ENCODE measurements at places on chromosomes 4 and X. TPM values are rescaled to one million over a fixed set of nuclear protein-coding genes. Genes with fewer than 3 reads are reported as not detected.

LRCH2 gene
- 13.2 TPM for total RNA-seq

GLRA2 gene
- total RNA-seq, result 0.57 TPM

PABPC1L2B gene
- not detected for total RNA-seq

CCDC149 gene
- total RNA-seq, result 14.2 TPM

TLL1 gene
- total RNA-seq, result 2.5 TPM

SMS gene
- total RNA-seq, result 42.4 TPM

SLC16A2 gene
- total RNA-seq, result 2.3 TPM

MPP1 gene
- total RNA-seq, result 37.3 TPM

SPANXN1 gene
- total RNA-seq, result not detected

CSAG1 gene
- not detected for total RNA-seq

ENOPH1 gene
- 19.9 TPM for total RNA-seq

- DNase-seq, result peak; percentile 9
Measured at GRCh38 chr4:177667687-177668086, 225.4 kb upstream of the AGA start.

- no peak for DNase-seq
Measured at GRCh38 chr4:137422666-137423065, 109.6 kb downstream of the PCDH18 start.

DNA sequence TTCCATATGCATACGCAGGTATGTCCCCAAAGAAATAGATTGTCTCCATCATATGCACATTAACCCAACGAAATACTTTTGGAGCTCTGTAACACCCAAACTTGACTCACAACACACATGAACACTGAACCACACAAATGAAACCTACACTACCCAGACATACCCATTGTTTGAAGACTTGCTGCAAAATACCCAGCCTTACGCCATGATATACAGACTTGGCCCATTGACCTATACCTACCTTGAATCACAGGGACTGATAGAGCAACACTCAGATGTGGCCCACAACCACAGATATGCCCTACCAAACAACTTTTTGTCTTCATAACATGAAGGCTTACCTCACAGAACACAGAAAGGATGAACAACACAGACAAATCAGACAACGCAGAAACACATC lies 15.9 kb downstream of the LINC00632 start:
- DNase-seq, result no peak

DNA sequence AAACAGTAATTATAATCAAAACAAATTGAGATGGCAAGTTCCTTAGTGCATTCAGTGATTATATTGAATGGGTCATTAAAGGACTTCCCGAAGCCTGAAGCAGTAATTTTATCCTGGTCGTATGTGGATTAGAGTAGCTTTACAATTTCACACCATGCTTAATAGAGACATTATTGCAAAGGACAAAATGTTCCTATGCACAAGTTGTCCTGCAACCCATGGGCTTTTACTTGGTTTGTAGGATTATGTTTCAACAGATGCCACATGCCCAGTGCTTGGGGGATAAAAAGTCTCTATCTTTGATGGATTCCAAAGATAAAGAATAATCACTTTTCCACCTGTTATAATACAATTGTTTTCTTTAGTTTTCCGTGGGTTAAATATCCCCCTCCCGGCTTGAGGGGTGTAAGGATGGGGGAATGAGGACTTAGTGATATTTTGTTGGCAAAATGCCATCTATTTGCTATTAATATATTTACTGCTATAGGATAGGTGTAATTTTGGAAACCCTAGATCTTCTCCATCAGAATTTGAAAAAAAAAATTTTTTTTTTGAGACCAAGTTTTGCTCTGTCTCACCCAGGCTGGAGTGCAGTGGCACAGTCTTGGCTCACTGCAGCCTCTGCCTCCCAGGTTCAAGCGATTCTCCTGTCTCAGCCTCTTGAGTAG lies 156.5 kb upstream of the ETNPPL start:
- no peak for DNase-seq

DNA sequence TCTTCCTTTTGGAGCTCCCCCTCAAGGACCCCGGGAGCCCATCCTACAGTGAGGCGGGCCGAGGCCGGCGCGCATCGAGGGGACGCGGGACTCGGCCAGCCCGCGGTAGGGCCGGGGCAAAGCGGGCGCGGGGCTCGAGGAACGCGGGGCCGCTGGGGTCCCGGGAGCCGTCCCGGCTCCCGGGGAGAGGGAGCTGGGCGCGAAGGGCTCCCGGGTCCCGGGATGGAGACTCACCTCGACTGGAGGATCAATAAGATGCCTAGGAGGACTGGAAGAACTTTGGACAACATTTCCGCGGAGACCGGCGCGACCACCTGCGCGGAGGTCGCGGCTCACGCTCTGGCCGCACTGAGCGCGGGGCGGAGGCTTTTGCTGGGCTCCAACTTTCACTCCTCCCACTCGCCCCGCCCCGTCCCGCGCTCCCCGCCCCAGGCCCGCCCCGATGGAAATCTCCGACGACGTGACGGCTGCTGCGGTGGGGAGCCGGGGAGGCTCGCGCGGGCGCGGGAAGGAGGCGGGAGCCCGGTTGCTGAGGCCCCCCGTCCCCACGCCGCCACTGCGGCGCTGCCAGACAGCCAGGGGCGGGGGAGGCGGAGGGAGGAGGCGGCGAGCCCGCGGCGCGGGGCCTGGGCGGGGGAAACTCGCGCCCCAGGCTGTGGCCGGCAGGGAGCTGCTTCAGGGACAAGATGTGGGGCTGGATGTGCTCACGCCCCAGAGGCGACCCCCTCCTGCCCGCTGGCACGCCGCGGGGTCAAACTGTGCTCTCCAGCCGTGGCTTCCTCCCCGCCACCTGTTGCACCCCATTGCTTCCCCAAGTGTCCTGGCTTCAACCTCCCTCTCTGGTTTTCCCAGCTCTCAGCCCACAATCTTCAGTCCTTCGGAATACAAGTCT lies at the start of gene GABRE:
TSS of gene GABRE (minus strand) at position 341 of the 892 bp plus-strand sequence. CDS start at position 290, 51 bp downstream.
- peak; percentile 70 for DNase-seq

DNA sequence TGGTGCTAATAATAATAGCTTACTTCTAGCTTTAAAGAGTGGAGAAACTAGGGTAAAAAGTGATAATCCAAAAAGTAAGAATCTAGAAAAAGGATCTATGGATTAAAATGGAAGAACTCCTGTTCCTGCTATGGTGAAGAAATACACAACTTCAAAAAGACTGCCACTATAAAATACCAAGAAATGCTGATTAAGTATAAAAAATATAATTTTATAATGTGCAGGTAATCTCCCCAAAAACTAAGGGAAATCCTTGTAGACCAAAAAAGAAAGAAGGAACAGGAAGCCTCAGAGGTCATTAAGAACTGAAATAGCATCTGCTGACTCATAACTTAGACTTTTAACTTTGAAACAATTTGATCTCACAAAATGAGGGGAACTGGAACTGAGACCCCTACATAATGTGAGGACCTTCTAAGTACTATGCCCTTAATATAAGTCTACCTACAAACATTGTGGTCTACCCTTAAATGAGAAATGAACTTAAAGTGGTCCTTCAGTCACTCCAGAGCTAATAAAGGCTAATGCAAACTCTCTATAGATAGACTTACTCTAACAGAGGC lies 50.6 kb upstream of the SRPX start:
- DNase-seq, result no peak

- peak; percentile 51 for DNase-seq
Measured at GRCh38 chr4:128287141-128287870, at the start of gene PGRMC2. Gene PGRMC2 (minus strand): TSS chr4:128287813. CDS start chr4:128287790, 23 bp downstream.

DNA sequence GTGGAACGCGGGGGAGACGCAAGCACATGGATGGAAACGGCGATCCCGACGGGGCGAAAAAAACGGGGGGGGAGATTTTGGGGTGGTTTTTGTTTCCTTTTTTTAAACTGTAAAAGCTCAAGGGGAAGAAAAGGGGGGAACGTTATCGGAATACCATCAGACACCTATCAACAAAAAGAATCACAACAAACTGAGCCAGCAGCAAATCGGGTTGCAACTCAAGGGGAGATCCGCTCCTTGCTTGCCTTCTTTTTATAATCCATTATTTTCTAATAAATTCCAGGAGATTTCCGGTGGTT lies 616 bp downstream of the MAML3 start:
- no peak for DNase-seq

GRCh38 chr4:147054228-147054872 lies 108.7 kb upstream of the TTC29 start:
- no peak for DNase-seq

DNA sequence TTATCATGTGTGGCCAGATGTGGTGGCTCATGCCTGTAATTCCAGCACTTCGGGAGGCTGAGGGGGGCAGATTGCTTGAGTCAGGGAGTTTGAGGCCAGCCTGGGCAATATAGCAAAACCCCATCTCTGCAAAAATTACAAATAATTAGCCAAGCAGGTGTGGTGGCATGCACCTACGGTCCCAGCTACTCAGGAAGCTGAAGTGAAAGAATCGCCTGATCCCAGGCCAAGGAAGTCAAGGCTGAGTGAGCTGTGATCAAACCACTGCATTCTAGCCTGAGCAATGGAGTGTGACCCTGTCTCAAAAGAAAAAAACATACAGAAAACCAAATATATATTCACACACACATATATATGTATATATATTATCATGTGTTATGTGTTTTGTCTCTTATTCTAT lies 15.0 kb downstream of the APELA start:
- DNase-seq, result no peak

GRCh38 chr4:18404642-18405041 lies 383.1 kb upstream of the LCORL start:
- DNase-seq, result no peak

GRCh38 chrX:150157291-150157690 lies 205.8 kb upstream of the MAMLD1 start:
- DNase-seq, result no peak

DNA sequence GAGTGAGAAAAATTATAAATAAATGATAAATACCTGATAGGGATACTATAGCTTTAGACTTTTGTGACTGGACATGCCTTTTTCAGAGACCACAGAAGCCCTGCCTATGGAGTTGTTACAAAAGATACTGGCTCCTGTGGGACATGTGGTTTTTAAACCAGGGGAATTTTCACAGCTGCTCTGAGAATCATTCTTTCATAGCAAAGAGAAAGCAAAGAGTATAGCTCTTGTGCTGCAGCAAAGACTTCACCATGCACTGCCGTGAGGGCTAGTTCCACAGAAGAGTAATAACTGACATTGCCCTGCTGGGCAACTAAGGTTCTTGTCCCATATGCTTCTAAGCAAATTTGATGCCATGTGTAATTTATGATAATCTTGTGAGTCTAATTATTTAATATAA lies 98.2 kb downstream of the MAPK10 start:
- no peak for DNase-seq

GRCh38 chr4:186150926-186151325 lies 40.4 kb upstream of the CYP4V2 start:
- no peak for DNase-seq

DNA sequence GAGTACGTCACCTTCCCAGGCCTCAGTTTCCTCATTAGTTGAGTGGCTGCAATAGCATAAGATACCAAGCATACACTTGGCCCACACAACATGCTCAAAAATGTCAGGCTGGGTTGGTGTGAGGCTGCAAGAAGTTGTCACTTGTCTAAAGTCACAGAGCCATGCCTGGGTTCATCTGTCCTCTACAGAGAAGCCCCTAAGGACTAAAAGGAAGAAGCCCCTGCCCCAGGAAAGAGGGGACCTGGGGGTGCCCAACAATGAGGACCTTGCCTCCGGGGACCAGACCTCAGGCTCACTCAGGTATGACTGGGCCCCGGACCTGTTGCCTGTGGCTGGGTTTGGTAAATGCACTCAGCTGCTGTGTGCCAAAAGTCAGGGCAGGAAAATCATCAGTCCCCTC lies 82.7 kb downstream of the CRMP1 start:
- no peak for DNase-seq

DNA sequence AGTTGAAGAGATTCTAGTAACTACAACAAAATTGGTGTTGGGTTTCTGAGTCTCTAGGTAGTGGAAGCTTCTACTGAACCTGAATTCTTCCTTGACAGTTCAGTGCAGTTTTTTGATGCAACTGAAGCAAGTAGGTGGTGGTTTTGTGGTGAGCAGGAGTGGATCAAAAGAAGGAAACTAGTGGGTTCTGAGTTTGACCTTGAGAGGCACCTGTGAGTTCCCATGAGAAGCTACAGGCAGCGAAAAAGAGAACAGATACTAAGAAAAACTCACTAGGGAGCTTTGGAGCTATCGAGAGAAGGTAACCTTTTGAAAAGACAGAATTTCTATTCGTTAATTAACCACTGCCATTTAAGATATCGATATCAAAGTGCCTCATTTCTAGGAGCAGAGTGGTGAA lies 145.2 kb downstream of the PDHA2 start:
- no peak for DNase-seq

DNA sequence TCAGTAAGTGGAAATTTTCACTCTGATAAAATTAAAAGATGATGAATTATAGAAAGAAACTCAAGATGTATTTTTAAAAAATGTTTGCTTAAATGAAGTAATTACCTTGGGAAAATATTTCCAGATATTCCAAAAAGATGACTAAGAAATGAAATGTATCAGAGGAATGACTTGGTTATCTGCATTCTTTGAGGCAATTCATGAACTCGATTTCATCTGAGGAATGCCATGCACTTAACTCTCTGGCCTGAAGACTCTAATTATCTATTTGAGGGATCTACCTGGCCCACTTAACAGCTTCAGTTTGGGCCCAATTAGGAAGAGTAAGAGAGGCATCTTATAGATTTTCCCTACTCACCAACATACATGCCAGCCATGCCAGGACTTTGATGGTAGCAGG lies 182.3 kb downstream of the INPP4B start:
- DNase-seq, result no peak

DNA sequence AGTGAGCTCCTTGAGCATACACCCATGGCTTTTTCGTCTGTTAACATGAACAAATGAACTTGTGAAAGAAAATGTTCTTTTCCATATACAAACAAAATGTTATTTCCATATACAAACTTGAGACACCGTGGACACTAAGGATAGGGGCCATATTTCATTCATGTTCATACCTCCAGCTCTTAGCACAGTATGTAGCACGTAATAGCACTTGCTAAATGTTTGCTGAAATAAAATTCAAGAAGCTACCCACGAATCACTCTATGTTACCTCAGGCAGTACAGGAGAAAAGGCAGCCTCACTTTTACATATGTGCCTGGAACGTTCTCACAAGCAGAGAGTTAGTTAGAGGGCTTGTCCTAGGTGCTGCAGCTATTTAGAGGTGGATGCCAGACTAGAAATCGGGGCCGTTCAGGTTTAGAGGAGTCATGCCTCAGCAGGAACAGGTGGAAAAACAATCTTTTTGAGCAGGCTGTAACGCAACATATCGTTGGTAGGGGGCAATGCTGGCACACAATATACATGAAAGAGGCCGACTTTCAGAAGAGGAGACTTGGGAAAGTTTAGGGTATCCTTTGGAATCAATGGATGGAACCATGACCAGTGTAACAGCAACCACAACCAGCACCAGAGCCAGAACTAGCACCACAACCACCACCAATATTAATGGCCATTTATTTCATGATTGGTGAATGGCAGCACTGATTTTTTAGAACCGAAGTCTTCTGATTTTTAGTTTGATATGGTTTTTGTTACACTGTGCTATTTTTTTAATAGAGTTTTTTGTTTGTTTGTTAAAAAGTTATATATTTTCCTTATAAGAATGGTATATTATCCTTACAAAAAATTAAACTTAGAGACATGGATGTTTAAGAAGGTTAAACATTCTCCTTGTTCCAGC lies 14.8 kb upstream of the PAQR3 start:
- no peak for DNase-seq
